ENCODE measurements at places on chromosomes 16 and 17. TPM values are rescaled to one million over a fixed set of nuclear protein-coding genes. Genes with fewer than 3 reads are reported as not detected.

PMP22 gene
- total RNA-seq, result 323 TPM

CPHXL2 gene
- total RNA-seq, result not detected

SLC47A1 gene
- total RNA-seq, result 23.0 TPM

PIK3R5 gene
- not detected for total RNA-seq

CAMTA2 gene
- 22.0 TPM for total RNA-seq

PRDM7 gene
- 0.03 TPM for total RNA-seq

MEIOC gene
- 2.0 TPM for total RNA-seq

HBM gene
- total RNA-seq, result not detected

MYH1 gene
- not detected for total RNA-seq

MAPK8IP3 gene
- 52.2 TPM for total RNA-seq

OTOP2 gene
- 0.17 TPM for total RNA-seq

FBXL16 gene
- total RNA-seq, result 1.5 TPM

MARCHF10 gene
- total RNA-seq, result 0.47 TPM

C16orf86 gene
- total RNA-seq, result not detected

TPPP3 gene
- 13.3 TPM for total RNA-seq

SDR42E1 gene
- 1.2 TPM for total RNA-seq

CLDN7 gene
- total RNA-seq, result 0.65 TPM

NEUROD2 gene
- not detected for total RNA-seq

HS3ST3B1 gene
- 0.49 TPM for total RNA-seq

KRTAP3-1 gene
- not detected for total RNA-seq

NPIPB8 gene
- total RNA-seq, result not detected
